Left ventricle myocardium inferior (tissue), 1 donor: ENCODE measurements at places on chromosomes 4 and X. TPM values are rescaled to one million over a fixed set of nuclear protein-coding genes. Genes with fewer than 3 reads are reported as not detected.

The USP27X gene
- total RNA-seq, result 1.8 TPM

The PGAM4 gene
- total RNA-seq, result not detected

GRCh38 chr4:150501009-150501727 is 80.8 kb upstream of the MAB21L2 start:
- H3K4me1 ChIP-seq, result no peaks in the 10 kb centered on the region
- H3K4me3 ChIP-seq, result no peak overlapping the region
- no peaks in the 10 kb centered on the region for H3K27me3 ChIP-seq
- H3K27ac ChIP-seq, result no peak overlapping the region

GRCh38 chrX:150975655-150976390 is 7.3 kb upstream of the HMGB3 start:
- no peak for DNase-seq
- no peaks in the 10 kb centered on the region for H3K4me1 ChIP-seq
- no peak overlapping the region for H3K27ac ChIP-seq

The MANBA gene
- 30.3 TPM for total RNA-seq

DNA sequence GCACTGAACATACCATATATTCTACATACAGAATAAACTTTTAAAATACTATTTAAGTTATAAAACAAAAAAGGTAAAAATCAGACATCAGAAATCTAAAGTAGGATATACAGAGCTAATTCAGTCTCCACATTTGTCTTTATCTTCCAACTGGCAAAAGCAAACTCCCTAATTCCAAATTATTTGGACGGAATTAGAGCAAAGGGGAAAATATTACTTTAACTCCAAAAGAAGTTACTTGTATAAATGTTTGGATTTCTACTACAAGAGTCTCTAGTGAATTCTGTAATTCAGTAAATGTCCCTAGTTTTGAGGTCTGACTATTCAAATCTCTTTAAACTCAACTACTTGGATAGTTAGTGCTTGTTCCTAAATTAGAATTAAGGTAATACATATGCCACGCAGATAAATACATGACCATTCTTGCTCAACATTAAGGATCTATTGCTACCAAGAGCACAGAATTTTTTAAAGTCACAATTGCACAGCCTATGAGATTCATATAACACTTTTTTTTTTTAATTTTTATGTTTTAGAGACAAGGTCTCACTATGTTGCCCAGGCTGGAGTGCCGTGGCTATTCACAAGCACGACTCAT is 7.3 kb downstream of the ZNF280C start:
- no peak for DNase-seq
- H3K4me1 ChIP-seq, result no peaks in the 10 kb centered on the region
- no peaks in the 10 kb centered on the region for H3K27me3 ChIP-seq
- no peak overlapping the region for H3K4me3 ChIP-seq
- no peaks in the 10 kb centered on the region for H3K36me3 ChIP-seq
- no peak overlapping the region for H3K27ac ChIP-seq

GRCh38 chrX:35444671-35445355 is 353.3 kb upstream of the MAGEB16 start:
- no peaks in the 10 kb centered on the region for H3K27me3 ChIP-seq
- H3K27ac ChIP-seq, result no peak overlapping the region
- no peaks in the 10 kb centered on the region for H3K4me1 ChIP-seq
- no peak overlapping the region for H3K4me3 ChIP-seq
- no peaks in the 10 kb centered on the region for H3K36me3 ChIP-seq

DNA sequence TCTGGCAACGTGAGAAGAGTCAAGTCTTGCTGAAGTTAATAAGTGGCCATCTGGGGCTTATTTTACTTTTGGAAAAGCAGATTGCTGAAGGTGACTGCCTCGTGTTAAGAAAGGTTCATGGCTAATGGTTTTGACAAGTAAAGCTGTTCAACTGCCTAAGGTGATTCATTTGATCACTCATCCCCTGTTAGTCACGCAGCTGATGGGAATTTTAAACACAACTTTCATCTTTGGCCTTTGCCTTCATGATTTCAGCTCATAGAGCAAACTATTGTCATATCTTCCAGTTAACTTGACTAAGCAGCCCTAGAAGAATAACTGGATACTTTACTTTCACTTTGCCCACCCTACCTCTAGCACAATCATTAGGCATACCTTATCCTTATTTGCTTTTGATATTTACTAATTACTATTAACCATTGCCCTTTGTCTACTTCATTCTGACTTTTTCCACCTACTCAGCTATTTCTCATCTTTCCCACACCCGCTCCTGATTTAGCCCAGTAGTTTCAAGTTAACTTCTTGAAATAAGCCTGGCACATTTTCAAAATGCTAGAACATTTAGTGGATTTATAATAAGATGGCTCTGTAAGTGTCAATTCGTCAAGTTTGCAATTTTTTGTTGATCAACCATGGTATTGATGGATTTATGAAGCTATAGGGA is 170.6 kb upstream of the S100G start:
- H3K4me1 ChIP-seq, result no peaks in the 10 kb centered on the region
- H3K27ac ChIP-seq, result no peak overlapping the region
- no peak for DNase-seq
- no peaks in the 10 kb centered on the region for H3K27me3 ChIP-seq

DNA sequence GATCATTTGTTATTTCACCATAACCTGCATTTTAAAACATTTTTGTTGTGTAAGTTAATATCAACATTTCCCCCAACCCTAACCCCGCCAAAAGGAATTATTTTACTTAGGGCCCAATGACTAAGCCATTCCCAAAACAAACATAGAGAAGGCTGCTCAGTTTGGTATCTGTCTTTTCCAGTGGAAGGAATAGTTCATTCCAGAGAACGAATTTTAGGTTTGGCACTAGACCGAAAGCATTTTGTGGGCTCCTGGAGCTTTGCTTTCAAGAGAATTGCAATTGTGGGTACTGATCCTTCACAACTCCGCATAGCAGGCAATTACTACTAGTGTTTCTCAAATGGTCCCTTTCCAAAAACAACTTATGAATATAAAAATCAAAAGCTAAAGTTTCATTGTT is 226.7 kb upstream of the MAD2L1 start:
- no peaks in the 10 kb centered on the region for H3K36me3 ChIP-seq
- H3K27me3 ChIP-seq, result no peaks in the 10 kb centered on the region
- no peaks in the 10 kb centered on the region for H3K4me1 ChIP-seq
- no peak overlapping the region for H3K4me3 ChIP-seq
- H3K27ac ChIP-seq, result no peak overlapping the region

DNA sequence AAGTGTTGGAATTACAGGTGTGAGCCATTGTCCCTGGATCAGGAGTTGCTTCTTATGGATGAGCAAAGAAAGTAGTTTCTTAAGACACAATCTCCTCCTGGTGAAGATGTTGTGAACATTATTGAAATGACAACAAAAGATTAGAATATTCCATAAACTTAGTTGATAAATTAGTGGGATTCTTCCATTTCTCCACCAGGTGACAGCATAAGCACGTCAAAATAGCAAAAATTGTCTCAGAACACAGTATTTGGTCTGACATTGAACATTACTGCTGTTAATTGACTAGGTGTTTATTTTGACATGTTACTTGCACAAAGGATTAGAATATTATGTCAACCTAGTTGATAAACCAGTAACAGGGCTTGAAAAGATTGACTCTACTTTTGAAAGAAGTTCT is 21.6 kb downstream of the CLDN34 start:
- no peaks in the 10 kb centered on the region for H3K27me3 ChIP-seq
- H3K27ac ChIP-seq, result no peak overlapping the region
- H3K4me3 ChIP-seq, result no peak overlapping the region
- no peaks in the 10 kb centered on the region for H3K36me3 ChIP-seq

DNA sequence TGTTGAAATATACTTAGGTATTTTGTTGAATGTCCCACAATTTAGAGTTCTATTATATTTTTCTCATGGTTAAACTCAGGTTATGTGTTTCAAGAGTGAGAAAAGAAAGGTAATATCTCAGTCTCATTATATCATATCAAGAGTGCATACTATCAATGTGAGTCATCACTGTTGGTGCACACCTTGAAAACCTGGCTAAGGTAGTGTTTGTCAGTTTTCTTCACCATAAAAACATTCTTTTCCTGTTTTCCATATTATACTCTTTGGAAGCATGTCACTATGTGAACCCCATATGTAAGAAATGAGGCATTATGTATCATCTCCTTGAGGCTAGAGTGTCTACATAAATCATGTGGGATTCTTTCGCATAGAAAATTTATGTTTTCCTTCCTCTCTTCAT is 307.6 kb upstream of the CTSO start:
- H3K4me3 ChIP-seq, result no peak overlapping the region
- no peak for DNase-seq
- H3K4me1 ChIP-seq, result no peaks in the 10 kb centered on the region
- H3K36me3 ChIP-seq, result no peaks in the 10 kb centered on the region
- H3K27me3 ChIP-seq, result no peaks in the 10 kb centered on the region

DNA sequence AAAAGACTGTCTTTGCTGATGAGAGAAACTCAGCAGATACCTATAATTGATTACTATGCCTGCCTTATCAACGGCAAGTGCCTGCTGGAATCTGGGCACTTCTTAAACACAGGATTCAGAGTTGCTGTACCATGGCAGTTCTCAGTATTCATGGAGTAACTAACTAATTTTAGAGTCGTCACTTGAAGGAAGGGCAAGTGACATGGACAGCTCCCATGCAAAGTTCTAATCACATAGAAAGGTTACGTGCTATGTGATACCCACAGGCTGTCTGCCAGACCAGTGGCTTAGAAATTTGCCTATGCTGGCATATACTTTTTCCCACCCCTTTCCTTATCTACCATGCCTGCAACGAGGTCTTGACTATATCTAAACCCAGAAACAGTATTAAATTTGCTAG is 931.1 kb upstream of the TENM3 start:
- H3K4me3 ChIP-seq, result no peak overlapping the region
- H3K4me1 ChIP-seq, result no peaks in the 10 kb centered on the region

DNA sequence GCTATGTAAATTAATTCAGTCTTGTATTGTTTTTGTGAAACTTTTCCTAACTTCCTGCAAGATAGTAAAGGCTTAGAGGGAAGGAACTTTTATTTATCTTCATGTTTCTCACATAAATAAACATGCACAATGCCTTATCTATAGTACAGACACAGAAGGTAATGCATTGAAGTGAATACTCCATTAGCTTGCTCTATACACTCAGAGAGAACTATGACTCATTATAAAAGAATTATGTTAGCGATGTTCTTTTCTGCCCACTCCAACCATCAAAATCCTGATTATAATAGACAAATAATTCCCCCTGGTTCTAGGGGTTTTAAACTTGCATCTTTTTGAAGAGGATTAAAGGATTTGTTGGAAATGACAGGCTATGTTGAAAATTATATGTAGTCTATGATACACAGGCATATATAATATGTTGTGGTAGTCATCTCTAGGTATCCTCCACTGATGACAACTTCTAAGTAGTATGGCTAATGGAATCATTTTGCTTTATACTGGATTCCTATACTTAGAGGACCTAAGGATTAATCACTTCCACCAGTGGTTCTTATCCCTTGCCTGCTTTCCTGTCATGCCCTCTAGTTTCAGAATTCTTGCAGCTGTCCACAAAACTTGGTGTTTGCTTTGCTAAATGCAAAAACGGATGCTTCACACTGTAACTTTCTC is 115.7 kb downstream of the NDST4 start:
- H3K36me3 ChIP-seq, result no peaks in the 10 kb centered on the region
- H3K27me3 ChIP-seq, result no peaks in the 10 kb centered on the region
- H3K4me3 ChIP-seq, result no peak overlapping the region
- H3K4me1 ChIP-seq, result no peaks in the 10 kb centered on the region

DNA sequence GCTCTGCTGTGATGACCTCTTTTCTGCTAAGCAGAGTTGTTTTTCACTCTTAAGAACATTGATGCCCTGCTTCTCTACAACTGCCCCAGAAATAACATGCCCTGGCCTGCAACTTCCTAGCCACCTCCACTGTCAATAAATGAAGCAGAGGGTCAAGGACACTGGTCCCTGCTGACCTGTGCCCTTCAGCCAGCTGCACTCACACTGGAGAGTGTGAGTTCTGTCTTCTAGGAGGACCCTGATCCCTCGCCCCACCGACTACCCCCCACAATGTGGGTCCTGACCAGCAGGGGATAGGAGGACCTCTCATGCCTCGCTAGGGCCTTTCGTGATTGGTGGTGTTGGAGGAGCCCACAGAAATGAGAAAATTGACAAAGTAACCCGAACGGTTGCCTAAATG is 408.1 kb upstream of the GALNT7 start:
- no peaks in the 10 kb centered on the region for H3K36me3 ChIP-seq
- H3K27ac ChIP-seq, result no peak overlapping the region
- no peak for DNase-seq
- H3K27me3 ChIP-seq, result no peaks in the 10 kb centered on the region
- no peak overlapping the region for H3K4me3 ChIP-seq

The ADAMTS3 gene
- total RNA-seq, result 0.60 TPM

DNA sequence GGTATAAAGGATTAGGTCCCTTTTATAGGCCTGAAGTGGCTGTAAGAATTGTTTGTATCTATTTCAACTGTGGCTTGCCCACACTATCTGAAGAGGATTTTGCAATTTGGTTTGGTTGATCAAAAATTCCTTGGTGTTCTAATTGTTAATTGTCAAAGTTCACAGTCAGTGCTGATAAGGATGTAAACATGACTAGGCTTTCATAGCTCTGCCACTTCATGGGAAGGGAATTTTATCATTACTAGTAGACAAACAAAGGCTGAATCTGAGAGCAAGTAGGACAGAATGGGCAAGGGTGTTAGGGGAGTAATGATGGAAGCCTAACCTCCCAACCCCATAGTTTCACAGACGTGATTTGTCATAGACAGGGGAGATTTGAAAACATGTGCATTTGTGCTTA is 1131.7 kb downstream of the SH3BGRL start:
- H3K27me3 ChIP-seq, result no peaks in the 10 kb centered on the region
- H3K36me3 ChIP-seq, result no peaks in the 10 kb centered on the region
- H3K4me1 ChIP-seq, result no peaks in the 10 kb centered on the region
- no peak overlapping the region for H3K4me3 ChIP-seq
- no peak overlapping the region for H3K27ac ChIP-seq

The STATH gene
- not detected for total RNA-seq

The CT83 gene
- not detected for total RNA-seq
